ENCODE measurements at places on chromosomes 4 and X.

DNA sequence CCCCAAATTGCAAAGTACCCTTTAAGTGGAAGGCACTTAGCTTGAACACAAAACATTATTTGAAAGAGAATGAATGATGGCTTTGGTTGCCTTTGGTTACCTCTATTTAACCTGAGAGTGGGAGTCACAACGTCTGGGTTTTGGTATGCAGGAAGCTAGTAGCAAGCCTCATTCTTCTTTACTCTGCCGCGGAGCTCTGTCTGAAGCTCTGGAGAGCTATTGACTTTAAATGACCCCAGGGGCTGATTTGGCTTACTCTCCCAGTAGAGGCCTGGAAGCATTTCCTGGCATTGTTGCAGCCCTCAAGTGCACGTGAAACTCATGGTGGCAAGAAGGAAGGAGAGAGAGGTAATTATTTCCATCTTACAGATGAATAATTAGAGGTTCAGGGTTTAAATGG, 81.8 kb upstream of the MAGEA4 start:
- no peak for DNase-seq

DNA sequence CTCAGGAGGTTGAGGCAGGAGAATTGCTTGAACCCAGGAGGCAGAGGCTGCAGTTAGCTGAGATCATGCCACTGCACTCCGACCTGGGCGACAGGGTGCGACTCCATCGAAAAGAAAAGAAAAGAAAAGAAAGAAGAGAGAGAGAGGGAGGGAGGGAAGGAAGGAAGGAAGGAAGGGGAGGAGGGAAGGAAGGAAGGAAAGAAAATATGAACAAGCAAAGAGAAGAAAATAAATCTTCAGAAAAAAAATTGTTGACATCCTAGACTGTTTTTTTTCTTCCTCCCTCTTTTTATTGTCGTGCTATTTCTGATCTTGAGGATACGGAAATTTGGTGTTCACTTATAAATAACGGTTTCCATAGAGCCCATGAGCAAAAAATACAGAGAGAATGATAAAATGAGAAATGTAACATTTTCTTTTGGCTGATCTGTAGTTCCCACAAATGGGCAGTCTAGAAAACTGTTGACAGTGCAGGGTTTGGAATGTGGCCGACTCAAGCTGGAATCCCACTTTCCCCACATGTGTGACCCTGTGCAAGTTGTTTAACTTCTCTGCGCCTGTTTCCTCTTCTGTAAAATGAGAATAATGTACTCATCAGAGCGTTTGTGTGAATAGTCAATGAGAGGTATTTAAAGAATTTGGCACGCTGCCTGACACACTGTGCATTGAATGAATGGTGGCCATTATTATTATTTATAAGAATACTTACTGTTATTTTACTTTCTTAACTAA, 19.4 kb downstream of the SORBS2 start:
- no peak for DNase-seq

DNA sequence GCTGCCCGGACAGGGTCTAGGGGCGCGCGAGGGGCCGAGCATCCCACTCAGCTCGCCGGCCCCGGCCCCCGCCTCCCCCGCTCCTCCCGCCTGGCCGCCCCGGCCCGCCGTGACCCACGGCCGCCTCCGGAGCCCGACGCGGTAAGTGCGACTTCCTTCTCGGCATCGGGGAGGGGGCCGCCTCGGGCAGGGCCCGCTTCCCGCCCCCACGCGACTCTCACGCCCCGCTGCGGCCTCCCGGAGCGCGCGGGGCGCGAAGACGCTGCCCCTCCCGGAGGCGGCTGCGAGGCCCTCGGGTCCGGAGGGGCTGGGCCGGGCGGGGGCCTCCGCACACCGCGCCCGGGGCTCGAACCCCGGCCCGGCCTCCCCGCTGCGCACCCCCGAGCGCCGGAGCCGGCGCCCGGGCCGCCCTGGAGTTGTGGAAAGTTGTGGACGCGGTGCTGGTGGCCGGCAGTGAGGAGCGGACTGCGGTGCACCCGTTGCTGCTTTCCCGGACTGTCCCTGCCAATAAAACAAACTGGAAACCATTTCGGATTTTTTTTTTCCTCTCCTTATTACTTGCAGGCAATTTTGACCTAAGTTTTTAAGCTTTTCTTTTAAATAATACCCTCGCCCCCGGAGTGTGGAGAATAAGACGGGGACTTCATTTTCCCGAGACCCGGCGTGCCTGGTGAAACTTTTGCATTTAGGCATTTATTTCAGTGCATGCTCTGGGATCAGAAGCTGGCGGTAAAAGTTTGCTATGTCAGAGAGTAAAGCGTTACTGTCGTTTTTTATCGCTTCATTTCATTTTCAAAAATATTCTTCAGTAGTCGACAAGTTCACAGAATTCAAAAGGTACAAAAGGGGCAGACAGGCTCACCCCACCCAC, 13.0 kb upstream of the TMEM156 start:
- DNase-seq = no peak

DNA sequence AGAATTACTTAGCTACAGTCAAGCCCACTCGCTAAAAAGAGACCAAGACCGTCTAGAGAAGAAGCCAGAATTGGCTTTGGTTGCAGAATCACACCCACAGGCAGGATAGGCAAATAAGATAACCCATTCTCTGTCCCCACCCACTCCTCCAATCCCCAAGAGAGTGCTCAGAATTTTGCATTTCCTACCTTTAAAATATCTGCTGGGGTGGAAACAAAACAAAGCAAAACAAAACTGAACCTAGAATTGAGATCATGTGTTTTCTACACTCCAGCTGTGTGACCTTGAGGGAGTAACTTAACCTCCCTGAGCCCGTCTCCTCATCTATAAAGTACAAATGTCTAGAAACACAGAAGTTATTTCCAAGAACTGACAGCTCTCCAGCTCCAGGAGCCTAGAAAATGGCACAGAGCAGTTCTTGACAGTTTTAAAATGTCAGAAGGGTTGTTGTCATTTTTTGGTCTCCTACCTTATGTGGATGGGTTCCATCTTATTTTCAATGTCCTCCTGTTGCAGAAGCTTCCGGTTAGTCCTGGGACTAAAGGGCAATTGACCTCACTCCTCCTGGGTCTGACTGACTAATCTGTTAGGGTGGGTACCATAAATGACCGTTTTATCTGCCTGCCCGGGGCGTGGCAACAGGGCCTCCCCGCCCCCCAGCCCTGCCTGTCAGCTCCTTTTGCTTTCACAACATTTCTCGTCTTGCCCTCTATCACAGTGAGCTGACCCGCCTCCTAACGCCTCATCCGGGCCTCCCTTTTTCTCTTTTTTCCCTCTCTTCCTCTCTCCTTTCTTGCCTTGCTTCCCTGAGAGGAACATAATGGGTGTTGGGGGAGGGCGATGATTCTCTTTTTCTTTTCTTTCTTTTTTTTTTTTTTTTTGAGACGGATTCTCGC, 114.0 kb downstream of the RBM47 start:
- no peak for DNase-seq

- no peak for DNase-seq
Observed at GRCh38 chrX:29487214-29487613, 728.1 kb upstream of the MAGEB2 start.

DNA sequence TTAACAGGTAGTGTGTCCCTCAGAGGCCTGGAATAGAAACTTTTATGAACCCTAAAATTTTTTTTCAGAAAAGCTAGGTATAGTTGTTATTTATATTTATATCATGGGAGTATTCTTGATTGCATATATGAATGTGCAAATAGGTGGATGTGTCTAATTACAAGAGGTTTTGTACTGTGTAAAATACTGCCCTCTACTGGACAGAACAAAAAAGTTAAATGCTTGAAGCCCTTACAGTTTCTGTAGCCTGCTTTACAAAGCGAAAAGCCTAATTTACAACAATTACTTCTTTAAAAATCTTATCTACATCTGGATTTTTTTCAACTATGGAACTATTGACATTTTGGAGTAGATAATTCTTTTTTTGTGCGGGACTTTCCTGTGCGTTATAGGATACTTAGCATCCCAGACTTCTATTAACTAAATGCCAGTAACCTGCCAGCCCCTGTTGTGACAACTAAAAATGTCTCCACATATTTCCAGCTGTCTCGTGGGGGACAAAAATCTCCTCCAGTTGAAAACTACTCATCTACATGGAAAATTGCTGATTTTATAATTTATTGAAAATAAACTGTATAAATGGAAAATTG, 35.1 kb downstream of the ENPEP start:
- DNase-seq = peak; percentile 67

- no peak for DNase-seq
Observed at GRCh38 chr4:53136954-53137353, 228.9 kb downstream of the SCFD2 start.

DNA sequence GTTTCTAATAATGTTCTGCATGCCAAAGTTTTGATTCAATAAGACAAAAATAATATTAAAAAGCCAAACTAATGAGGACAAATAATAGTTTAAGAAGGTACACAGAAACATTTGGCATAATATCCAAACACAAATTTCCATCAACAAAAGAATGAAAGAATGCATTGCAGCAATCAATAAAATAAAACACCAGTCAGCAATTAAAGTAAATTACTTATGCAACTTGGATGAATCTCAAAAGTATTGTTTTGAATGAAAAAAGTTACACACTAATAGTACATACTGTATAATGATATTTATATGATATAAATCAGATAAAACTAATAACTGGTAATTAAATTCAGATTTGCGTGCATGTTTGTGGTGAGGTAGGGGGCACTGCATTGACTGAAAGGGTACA, 285.5 kb upstream of the PCDH10 start:
- no peak for DNase-seq
